ENCODE measurements at places on chromosomes 2 and 18.
A peak's percentile ranks its signal among the peaks of the same experiment; 100 is the strongest.

DNA sequence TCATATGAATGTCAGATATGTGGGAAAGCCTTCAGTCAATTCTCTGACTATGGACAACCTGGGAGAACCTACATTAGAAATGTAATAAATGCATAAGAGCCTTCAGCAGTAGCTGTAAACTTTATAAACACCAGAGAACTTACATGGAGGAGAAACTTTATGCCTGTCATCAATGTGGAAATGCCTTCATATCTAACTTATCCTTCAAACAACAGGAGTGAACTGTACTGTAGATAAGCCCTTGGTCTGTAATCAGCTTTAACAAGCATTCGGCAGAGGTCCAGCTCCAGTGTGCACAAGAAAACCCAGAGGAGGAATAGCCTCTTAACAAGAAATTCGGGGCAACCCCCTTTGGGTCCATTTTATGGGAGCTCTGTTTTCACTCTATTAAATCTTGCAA is 14.8 kb upstream of the UXS1 start:
- no peak for DNase-seq

DNA sequence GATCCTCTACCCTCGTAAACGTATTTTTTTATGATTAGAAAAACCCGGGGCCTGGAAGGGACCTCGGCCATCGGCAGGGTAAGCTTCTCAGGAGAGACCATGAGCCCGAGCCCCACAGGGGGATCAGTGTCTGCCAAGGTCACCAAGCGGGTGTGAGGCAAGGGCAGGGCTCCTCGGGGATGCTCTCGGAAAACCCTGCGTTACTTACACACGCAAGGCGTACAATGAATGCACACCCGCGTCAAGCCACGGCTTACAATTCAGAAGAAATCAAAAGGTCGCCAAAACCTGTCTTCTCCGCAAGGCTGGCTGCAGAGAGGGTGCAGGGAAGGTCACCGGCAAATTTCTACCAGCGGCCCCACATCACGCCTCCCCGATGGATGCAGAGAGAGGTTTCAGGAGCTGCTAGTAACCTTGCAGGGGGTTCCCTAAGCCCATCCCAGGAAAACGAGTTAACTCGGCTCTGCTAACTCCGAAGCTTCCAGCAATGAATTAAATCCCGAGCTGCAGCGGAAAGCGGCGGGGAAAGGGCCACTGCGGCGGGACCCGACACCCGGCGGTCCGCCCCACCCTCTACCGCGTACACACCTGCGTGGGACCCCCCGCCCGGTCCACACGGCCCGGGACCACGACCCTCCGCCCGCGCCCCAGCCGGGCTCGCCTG is 638 bp downstream of the ST3GAL5 start:
- peak; percentile 48 for DNase-seq

GRCh38 chr2:10465910-10466309 is 17.8 kb upstream of the ODC1 start:
- DNase-seq = no peak

DNA sequence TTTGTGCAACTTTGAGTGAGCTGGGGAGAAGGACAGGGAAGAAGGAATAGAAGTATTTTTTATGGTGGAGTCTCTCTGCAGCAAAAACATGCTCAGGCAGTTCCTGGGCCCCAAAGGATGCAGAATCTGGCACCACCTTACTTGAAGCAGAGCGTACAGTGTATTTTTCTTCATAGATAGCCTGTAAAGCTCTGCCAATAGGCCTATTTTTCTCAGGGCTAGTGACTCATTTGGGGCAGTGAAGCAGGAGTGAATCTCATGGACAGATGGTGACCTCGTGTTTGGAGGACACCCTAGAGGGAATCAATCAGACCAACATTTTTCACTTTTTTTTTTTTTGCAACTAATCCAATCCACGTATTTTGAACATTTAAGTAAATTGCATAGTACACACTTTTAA is 268.1 kb upstream of the CXCR4 start:
- no peak for DNase-seq
